ENCODE measurements at places on chromosomes 7 and 10.

DNA sequence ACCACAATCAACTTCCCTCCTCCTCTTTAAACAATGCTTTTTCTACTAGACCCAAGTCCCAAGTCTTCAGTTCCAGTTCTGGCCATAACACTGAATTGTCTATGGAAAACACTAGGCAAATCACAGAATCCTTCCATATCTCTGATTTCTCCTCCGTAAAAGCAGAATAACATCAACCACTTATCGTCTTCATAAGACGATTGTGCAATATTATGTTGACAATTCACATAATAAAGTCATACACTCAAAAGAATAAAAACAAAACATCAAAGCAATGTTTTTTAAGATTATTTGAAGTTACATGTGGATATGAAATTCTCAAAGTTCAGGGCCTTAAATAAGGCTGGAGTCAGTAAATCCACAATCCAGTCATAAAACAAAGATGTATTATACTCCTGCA, 84.4 kb downstream of the MTERF1 start:
- no peak for DNase-seq

DNA sequence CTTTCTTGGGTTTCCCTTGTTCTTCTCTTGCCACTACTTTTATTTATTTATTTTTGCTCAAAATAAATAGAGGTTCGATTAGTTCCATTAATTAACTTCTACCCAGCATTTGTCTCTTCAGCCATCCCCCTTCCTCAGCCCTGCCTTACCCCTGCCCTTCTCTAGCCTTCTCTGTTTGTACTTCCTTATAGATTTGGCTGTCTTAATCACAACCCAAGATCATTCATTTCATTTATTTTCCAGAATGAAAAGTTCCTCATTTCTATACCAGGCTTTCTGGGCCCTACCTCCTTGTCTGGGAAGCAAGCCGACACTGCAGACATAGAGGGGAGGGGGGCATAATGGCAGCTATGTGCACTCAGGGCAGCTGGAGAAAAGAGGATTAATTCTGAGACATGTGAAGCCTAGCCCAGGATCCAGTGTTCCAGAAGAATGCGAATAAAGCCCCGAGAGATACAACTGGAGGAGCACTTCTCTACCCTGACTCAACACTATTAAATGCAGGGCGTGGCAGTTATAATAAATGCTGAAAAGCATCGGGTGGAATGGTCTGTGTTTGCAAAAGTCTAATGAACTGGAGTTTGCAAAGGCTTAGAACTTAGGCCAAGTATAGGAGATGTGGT, 6.4 kb upstream of the PDCD4 start:
- DNase-seq: no peak

- DNase-seq: no peak
These were observed 26.7 kb downstream of the GLI3 start for GRCh38 chr7:42210333-42210732.

DNA sequence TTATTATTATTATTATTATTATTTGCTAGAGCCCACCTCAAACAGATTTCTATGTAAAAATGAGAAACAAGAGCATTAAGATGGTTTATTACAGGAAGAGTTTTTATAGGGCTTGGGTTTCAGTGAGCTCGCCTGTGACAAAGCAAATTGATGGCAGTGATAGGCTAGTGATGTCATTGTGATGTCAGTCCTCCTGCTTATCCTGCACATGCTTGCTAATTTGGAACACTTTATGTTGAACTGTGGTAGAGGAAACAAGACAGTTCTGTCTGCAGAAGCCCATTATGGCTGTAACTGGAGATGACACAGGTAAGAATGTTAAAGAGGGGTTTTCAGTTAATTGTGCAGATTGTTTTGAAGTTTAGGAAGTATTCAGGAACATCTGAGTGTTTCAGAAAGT, 68.3 kb downstream of the CREM start:
- DNase-seq: no peak

- DNase-seq: no peak
These were observed 33.1 kb upstream of the TBX20 start for GRCh38 chr7:35286986-35287385.

DNA sequence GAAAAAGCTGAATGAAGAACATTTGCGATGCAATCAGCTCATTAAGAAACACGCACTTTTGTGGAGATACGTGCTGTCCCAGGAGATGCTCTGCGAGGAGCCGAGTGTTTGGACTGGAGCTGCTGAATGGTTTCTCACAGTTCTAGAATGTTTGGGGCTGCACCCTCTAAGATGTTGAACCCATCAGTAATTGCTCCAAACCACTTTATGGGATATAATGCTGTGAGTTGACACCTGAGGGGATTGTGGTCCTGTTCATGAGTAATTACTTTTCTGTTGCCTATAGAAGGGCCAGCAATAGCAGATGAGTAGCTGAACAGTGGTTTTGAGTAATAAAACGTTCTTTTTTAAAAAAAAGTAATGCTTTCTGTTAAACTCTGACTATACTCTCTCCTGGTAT, 63.1 kb downstream of the IKZF1 start:
- DNase-seq: no peak

- DNase-seq: no peak
These were observed 2.0 kb downstream of the STAMBPL1 start for GRCh38 chr10:88881922-88882645.

DNA sequence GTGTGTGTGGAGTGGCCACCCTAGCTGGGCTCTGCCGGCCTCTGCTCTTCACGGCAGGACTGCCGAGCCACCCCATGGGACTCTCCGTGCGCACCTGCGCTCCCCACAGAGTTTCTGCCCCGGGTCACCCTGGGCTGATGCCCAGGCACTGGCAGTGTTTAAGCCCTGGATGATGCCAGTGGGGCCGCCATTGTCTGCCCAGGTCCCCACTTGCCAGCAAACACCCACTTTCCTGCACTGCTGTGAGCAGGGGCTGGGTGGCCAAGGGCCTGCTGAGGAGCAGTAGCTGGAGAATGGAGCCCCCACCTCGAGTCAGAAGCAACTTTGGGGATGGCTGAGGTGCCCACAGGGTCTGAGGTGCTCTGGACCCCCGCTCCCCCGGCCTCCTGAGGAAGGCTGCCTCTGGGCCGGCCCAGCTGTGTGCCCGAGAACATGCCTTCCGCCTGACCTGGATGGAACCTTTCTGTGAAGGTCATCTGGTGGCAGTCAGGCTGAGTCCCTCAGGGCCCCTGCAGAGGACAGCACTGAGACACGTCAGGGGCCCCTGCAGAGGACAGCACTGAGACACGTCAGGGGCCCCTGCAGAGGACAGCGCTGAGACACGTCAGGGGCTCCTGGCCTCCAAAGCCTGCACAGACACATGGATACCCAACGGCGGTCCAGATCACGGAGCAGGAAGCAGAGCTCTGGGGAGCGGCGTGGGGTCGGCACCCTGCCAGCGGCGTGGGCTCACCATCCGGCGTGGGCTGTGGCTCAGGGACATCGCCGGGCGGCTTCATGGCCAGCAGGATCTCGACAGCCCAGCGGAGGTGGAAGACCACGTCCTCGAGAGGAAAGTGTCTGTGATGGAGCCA, 62.0 kb downstream of the CFAP46 start:
- DNase-seq: no peak

DNA sequence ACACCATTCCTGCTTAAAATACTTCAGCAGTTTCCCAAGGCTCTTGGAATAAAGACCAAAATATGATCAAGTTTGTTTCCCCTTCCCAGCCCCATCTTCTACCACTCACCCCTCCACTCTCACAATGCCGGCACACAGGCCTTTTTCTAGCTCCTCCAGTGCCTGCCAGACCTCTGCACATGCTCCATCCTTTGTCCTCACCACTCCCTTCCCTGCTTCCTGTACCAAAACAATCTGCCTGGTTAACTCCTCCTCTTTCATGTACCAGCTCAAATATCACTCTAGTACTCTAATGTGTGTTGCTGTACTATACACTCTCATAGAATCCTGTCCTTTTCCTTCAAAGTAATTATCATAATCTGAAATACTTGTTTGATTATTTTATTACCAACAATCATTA, 19.4 kb downstream of the SCRN1 start:
- DNase-seq: no peak

DNA sequence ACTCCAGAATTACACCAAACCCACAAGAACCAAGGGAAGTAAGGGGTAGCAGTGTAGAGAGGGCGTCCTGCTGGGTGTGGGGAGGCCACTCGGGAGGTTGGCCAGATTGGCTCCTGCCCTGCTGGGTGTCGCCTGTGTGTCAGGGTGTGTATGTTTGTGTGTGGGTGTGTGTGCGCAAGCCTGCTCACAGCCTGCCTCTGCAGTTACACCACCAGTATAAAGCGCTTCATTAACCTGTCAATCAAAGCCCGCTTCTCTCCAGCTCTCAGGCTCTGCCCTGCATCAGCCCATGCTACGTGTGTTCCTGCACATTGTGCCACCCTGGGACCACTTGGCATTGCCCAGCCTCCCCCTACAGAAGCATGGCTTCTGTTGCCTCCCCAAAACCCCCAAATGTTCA, 83.3 kb upstream of the PAX2 start:
- DNase-seq: no peak

DNA sequence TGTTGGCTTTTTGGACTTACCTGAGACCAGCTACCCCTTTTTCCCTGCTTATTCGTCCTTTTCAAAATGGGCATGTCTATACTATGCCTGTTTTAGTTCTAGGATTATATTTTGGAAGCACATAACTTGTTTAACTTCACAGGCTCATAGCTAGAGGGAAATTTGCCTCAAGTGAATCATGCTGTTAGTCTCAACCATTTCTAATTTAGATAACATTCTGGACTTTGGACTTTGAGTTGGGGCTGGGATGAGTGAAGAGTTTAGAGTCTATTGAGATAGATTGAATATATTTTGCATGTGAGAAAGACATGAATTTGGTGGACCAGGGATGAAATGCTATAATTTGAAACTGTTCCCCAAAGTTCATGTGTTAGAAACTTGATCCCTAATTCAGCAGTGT, 554.6 kb upstream of the C7orf33 start:
- no peak for DNase-seq

DNA sequence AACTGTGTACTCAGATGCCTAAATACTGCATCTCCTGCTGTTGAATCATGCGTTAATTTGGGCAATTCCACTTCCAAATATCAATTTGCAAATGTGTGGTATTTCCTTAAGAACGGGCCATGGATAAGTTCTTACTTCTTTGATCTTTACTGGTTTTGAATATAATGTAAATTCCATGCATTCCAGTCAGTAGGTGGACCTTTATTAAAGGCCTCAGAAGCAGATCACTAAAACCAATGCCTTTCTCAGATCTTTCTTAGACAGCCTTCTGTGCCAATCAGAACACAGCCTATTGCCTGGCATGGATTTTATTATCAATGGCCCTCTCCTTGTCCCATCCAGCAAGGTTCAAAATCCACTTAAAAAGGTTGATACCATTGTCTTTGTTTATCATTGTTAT, 21.5 kb upstream of the POM121L12 start:
- DNase-seq: no peak

GRCh38 chr10:110174201-110174600, 33.2 kb upstream of the MXI1 start:
- no peak for DNase-seq

DNA sequence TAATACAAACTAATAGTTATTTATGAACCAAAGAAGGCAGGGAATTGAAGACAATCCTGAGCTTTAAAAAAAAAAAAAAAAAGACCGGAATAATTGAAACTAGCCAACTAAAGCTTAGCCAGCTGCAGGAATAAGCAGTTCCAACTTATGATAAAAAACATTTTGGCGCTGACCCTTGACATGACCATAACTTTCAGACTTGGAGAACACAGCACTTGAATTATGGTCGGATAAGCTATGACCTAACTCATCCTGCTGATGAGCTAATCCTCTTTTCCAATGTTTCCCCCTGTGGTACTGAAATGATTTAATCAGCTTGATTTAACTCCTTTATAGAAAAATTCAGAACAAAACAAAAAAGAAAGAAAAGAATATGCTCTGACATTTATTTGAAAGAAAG, 181.8 kb downstream of the DGKB start:
- DNase-seq: no peak

GRCh38 chr10:52956861-52957260, 184.3 kb upstream of the MBL2 start:
- DNase-seq: no peak

DNA sequence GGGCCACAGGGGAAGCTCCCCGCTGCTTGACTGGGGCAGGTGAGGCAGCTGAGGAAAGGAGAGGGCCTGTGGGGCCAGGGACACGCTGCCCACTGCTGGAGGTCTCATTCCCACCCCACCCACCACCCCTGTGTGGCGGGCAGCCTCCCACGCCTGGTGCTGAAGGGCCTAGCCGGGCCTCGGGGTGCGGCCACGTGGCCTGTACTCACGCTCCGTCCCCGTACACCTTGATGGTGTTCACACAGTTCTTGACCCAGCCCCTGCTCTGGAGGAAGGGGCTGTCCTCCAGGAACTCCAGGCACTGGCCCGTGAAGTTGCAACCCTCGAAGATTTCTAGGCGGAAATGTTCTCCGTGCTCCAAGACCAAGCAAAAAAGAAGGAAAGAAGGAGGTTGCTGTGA, 4.0 kb downstream of the CRYGN start:
- no peak for DNase-seq

GRCh38 chr7:155789001-155789725, 23.1 kb downstream of the SHH start:
- no peak for DNase-seq

- no peak for DNase-seq
These were observed 214.8 kb downstream of the DGKB start for GRCh38 chr7:14687777-14688176.

Data from KG1 (cell line).